ENCODE measurements at places on chromosomes 1 and 21. TPM values are rescaled to one million over a fixed set of nuclear protein-coding genes. Genes with fewer than 3 reads are reported as not detected.

- 0 out of 2 replicates have a peak, but pooled peaks cover 3% of the 10 kb centered on the region for H3K27me3 ChIP-seq
- H3K4me3 ChIP-seq, result no peak overlapping the region
- no peaks in the 10 kb centered on the region for H3K4me1 ChIP-seq
- H3K27ac ChIP-seq, result no peak overlapping the region
- no peak for DNase-seq
Observed at GRCh38 chr1:110873856-110874255, 908 bp downstream of the CD53 start.

DNA sequence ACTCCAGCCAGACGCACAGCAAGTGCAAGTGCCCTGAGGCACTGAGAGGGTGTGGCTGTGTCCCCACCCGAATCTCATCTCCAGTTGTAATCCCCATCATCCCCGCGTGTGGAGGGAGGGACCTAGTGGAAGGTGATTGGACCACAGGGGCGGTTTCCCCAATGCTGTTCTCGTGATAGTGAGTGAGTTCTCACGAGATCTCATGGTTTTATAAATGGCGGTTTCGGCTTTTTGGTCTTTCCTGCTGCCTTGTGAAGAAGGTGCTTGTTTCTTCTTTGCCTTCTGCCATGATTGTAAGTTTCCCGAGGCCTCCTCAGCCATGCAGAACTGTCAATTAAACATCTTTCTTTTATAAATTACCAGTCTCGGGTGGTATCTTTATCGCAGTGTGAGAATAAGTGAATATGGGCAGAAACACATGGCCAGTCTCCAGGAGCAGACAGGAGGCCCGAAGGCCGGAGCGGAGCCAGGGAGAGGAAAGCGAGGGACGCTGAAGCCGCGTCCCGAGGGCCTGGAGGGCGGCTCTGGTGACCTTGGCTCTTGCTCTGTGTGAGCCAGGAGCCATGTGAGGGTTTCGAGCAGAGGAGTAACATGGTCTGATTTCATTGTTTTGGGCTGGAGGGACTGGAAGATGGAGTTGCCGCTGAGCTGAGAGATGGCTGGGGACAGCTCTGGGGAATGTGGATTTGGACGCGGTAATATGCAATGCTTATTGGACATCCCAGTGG, 76.0 kb upstream of the C1orf174 start:
- DNase-seq, result no peak
- H3K36me3 ChIP-seq, result no peaks in the 10 kb centered on the region
- no peak overlapping the region for H3K27ac ChIP-seq
- no peaks in the 10 kb centered on the region for H3K27me3 ChIP-seq
- H3K4me1 ChIP-seq, result peaks cover 9% of the 10 kb centered on the region

GRCh38 chr1:3049905-3050304, 19.1 kb upstream of the PRDM16 start:
- no peaks in the 10 kb centered on the region for H3K4me1 ChIP-seq
- H3K4me3 ChIP-seq, result no peak overlapping the region

The FMO5 gene
- total RNA-seq, result not detected

The HCN3 gene
- 1.6 TPM for total RNA-seq

The LDLRAD1 gene
- total RNA-seq, result not detected

The TCP10L gene
- not detected for total RNA-seq
